ENCODE measurements at places on chromosomes 16 and 17. TPM values are rescaled to one million over a fixed set of nuclear protein-coding genes. Genes with fewer than 3 reads are reported as not detected.

MRM3 gene
- 28.5 TPM for total RNA-seq

ZFP3 gene
- 2.0 TPM for total RNA-seq

MT4 gene
- total RNA-seq, result not detected

NTN1 gene
- 0.37 TPM for total RNA-seq

TAOK1 gene
- total RNA-seq, result 37.5 TPM

TP53TG3B gene
- not detected for total RNA-seq

HOXB7 gene
- total RNA-seq, result 3.5 TPM

NACA2 gene
- total RNA-seq, result not detected

CD300A gene
- not detected for total RNA-seq

SALL1 gene
- 1.1 TPM for total RNA-seq

GLP2R gene
- total RNA-seq, result not detected

BICDL2 gene
- total RNA-seq, result not detected

WNT9B gene
- not detected for total RNA-seq

RAPGEFL1 gene
- total RNA-seq, result 2.3 TPM

PRKCB gene
- total RNA-seq, result not detected

TMC6 gene
- 2.7 TPM for total RNA-seq

NPIPB12 gene
- 13.2 TPM for total RNA-seq

All from subcutaneous preadipocyte (primary cell).